ENCODE measurements at places on chromosomes 4 and X. TPM values are rescaled to one million over a fixed set of nuclear protein-coding genes. Genes with fewer than 3 reads are reported as not detected.

The NXF2B gene
- not detected for total RNA-seq

The RIBC1 gene
- 1.3 TPM for total RNA-seq

The CDS1 gene
- 20.6 TPM for total RNA-seq

The ARR3 gene
- not detected for total RNA-seq

The UGT2B15 gene
- not detected for total RNA-seq

The SLC10A7 gene
- total RNA-seq, result 12.1 TPM

The USP9X gene
- total RNA-seq, result 41.4 TPM

The SSX7 gene
- total RNA-seq, result not detected

The DUSP21 gene
- not detected for total RNA-seq

The PNCK gene
- not detected for total RNA-seq

The RHOXF2B gene
- total RNA-seq, result not detected

The ARHGEF6 gene
- 0.08 TPM for total RNA-seq

The DCK gene
- total RNA-seq, result 16.6 TPM

The F11 gene
- not detected for total RNA-seq

The ZDHHC15 gene
- total RNA-seq, result not detected

Data from hair follicular keratinocyte (primary cell).